Stimulated activated CD4-positive, alpha-beta T cell treated with anti-CD3 and anti-CD28 coated beads, Interleukin-1b, Interleukin-23, amount 100 ng/mL, for 1 hour (primary cell): ENCODE measurements at places on chromosomes 4 and X.

DNA sequence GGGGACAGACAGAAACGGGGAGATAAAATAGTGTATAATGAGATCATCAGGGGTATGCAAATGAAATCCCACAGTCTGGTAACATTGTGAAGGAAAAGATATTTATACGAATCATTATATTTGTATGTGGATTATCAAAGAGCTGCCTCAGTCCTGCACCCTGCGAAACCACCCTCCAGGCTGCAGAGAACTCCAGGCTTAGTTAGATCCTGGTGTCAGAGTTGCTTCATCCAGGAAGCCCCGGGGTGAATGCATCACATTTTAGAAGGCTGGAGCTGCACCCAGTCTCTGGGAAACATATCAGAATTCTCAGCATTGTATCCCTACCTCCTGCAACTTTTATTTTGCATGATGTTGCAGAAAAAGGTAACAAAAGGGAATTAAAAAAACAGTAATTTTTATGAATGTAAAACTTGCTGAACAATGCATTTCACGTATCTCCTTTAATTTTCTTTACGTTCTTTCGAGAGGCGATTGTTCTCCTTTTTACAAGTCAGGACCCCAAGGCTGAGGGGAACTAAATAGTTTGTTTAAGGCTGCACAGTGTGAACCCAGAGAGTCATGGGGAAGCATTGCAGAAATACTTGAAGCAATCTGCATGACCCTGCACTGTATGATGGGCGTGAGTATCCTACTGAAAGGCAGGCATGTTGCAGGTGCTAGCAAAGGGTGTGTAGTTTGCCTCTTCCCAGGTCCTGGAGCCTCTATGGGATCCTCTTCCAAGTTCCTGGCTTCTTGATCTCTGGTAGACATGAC, 299.5 kb upstream of the CLNK start:
- DNase-seq: no peak

DNA sequence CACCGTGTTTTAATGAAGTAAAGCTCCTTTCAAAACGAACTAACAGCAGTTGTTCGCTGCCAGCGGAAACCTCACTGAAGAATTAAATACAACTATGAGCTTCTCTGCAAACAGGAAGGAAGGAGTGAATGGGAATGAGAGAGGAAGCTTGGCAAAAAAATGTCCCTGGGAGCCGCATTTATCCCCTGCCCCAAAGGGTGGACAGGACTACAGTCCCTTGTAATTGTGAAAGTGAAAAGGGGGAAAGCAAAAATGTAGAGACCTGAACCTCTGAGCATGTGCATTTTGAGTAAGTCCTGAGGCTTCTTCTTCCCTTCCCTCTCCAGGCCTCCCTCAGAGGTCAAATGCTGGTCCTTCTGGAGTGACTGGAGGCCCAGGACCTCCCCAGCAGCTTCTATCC, 53.8 kb upstream of the BMP2K start:
- no peak for DNase-seq

DNA sequence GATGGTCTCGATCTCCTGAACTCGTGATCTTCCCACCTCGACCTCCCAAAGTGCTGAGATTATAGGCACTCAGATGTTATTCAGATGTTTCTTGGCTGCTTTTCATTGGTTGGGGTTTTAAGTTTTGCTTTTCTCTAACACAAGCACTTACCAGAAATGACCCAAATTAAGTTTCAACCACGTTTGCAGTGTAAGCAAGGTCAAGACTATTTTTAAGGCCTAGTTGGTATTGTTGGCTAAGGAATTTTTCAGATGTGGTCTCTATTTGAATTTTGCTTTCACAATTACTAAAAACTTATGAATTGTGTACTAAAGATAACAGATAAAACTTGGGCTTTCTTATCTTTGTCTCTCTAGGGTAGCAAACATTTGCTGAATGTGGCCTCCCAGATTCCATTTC, 1756.9 kb upstream of the TENM3 start:
- no peak for DNase-seq

DNA sequence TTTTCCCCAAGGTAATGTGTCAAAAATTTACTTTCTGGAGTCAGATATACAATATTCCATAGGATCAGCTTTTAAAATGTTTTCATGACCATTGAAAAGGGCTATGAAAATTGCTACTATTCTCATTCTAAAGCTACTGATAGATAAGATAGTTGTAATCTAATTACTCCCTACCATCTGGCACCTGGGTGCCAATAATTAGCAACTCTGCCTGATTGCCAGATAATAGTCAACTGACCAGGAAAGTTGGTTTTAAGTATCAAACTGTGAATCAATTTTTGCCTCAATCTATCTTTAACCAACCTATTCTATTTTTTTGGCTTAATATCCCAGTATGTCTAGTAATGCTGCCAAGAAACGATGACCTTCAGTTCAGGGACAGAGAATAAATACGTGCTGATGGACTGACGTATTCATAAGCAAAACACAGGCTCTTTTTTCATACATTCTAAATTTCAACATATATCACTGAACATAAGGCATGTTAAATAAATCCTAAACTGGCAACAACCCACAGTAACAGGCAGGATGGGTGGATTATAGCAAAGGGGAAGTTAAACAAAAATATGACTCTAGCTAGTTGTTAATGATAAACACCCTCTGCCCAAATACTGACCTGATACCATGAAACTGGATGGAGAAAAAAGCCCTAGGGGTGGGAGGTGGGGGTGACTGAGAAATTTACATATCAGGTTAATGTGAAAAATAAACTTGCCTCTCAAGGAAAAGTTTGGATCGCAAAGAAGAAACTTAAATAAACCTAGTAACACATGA, 18.2 kb downstream of the SH3RF1 start:
- no peak for DNase-seq

DNA sequence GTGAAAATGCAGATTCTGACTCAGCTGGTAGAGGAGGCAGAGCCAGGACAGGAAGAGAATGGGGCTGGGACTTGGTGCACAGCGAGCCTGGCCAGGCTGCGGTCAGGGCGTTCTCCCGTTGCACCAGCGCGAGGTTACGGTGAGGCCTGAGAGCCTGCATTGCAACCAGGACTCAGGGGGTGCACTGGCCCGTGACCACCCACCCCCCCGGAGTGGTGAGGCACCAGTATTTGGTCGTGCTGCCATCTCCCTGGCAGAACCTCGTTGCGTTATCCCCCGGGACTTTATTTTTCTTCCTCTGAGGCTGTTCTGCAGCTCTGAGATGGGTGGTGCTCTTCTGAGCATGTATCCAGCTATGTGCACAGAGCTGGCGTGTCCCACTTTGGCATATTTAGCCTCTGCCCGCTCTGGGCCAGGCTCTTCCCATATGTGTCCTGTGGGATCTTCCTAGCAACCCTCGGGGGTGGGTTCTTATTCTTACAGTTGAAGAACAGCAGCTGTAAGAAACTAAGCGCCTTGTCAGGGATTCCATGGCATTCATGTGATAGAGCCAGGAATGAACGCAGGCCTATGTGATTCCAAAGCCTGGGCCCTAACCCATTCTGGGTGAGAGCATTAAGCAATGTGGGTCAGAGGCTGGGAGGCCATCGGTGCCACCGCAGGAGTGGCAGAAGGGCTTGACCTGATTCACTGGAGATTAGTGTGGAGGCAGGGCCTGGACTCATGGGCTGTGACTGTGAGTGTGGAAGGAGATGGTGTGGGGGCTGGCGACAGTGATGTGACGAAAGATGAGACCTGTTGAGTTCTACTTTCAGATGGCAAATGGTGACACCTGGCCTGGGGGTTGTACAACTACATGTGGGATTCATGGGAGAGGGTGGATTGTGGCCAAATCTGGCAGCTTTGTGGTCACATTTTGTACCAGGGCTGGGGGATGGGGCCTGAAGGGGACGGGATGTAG, 3.1 kb downstream of the TADA2B start:
- DNase-seq: no peak

- no peak for DNase-seq
Observed at GRCh38 chr4:7361280-7361895, 73.3 kb downstream of the PSAPL1 start.

- DNase-seq: no peak
Observed at GRCh38 chr4:4763822-4764557, 95.5 kb upstream of the MSX1 start.

DNA sequence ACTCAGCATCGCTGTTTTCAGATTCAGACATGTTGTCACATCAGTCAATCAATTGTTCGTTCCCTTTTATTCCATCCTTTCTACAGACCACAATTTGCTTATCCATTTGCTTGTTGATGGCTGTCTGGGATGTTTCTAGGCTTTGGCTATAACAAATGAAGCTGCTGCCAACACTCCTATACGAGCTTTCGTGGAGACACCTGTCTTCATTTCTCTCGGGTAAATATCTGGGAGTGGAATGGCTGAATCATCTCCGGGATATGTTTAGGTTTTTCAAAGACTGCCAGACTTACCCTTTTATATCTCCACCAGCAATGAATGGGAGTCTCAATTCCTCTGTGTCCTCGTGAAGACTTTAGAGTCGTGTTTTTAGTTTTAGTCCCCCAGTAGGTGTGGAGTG, 118.9 kb downstream of the SORCS2 start:
- no peak for DNase-seq

- DNase-seq: no peak
Observed at GRCh38 chr4:13092702-13093101, 391.4 kb downstream of the RAB28 start.

GRCh38 chrX:46459603-46460002, 85.6 kb downstream of the ZNF674 start:
- DNase-seq: no peak

GRCh38 chrX:77755561-77755960, 30.5 kb downstream of the ATRX start:
- DNase-seq: no peak

GRCh38 chrX:124016825-124017224, 55.3 kb downstream of the STAG2 start:
- no peak for DNase-seq

GRCh38 chr4:8874896-8875680, 3.4 kb upstream of the HMX1 start:
- no peak for DNase-seq

DNA sequence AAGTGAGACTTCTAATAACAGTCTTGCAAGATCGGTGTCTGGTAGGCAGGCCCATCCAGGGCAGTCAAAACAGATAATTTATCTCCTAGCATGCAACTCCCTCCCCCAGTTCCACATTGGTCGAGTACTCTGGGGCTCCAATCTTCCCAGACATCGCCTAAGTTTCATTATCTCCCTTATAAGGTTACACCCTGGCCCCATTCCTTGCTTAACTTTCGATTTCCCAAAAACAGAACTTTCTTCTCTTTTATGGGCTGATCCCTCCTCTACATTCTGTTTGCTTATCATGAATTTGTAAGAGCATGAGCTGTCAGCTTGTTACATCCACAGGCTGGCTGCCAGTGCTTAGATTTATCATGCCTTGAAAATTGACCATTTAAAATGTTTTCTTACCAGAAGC, 471.3 kb downstream of the TECRL start:
- DNase-seq: no peak

DNA sequence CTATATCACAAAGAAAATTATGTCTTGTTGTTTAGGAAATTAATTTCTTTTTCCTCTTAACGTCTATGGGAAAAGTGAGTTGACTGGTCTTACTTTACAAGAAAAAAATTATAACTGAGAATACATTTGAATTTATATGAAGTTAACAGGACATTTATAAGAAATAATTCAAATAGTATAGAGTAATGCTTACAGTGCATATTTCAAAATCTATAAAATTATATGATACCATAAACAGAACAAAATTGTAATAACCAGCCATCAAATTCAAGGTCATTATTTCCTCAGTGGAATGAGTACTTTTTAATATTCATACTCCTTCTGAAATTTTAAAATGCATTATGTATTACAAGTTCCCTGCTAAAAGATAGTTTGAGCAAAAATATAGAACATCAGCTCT, 884.5 kb downstream of the TECRL start:
- DNase-seq: no peak
